CD4-positive, CD25-positive, alpha-beta regulatory T cell (primary cell): ENCODE measurements at places on chromosomes 12 and 14.

GRCh38 chr14:95432144-95433093 is 84.0 kb downstream of the SYNE3 start:
- DNase-seq: no peak

GRCh38 chr12:51374361-51374760 is 16.8 kb downstream of the GALNT6 start:
- no peak for DNase-seq

DNA sequence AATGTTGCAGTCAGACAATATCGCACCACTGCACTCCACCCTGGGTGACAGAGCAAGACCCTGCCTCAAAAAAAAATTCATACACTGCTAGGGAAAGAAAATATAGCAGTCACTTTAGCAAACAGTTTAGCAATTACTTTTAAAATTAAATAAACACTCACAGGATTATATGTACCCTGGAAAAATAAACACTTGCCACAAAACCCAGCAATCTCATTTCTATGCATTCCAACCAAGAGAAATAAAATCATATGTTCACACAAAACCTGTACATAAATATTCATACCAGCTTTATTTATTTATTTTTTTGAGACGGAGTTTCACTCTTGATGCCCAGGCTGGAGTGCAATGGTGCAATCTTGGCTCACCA is 20.2 kb downstream of the ATXN2 start:
- no peak for DNase-seq

- no peak for DNase-seq
Measured at GRCh38 chr12:62903151-62903550, 31.8 kb downstream of the PPM1H start.

DNA sequence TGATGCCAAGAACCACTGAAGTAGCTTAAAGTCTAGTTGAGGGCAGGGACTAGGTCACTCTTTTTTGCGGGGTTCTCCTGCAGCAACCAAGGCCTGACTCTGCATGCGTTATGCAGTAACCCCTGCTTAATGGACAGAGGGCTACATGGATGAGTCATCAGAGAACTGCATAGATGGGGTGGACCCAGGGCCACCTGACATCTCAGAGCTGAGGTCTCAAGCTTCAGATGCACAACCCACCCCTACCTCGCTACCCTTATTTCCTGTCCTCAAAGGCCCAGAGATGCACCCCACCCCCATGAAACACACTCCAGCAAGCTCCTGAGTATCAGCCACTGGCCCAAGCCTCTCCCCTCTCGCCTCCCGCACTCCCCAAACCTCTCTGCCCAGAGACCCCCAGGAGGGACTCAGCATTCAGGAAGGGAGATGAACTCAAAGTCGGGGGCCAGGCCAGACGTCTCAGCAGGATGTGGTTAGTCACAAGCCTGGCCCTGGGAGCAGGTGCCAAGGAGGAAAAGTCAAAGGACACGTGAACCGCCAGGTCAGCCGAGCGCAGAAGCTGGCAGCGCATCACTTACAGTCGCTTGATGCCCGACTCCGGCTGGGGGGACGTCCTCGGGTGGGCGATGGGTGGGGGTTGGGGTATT is 25.8 kb downstream of the SNRNP35 start:
- DNase-seq: peak; percentile 45

- peak; percentile 88 for DNase-seq
Measured at GRCh38 chr14:20682435-20683124, 1.8 kb upstream of the RNASE4 start.

DNA sequence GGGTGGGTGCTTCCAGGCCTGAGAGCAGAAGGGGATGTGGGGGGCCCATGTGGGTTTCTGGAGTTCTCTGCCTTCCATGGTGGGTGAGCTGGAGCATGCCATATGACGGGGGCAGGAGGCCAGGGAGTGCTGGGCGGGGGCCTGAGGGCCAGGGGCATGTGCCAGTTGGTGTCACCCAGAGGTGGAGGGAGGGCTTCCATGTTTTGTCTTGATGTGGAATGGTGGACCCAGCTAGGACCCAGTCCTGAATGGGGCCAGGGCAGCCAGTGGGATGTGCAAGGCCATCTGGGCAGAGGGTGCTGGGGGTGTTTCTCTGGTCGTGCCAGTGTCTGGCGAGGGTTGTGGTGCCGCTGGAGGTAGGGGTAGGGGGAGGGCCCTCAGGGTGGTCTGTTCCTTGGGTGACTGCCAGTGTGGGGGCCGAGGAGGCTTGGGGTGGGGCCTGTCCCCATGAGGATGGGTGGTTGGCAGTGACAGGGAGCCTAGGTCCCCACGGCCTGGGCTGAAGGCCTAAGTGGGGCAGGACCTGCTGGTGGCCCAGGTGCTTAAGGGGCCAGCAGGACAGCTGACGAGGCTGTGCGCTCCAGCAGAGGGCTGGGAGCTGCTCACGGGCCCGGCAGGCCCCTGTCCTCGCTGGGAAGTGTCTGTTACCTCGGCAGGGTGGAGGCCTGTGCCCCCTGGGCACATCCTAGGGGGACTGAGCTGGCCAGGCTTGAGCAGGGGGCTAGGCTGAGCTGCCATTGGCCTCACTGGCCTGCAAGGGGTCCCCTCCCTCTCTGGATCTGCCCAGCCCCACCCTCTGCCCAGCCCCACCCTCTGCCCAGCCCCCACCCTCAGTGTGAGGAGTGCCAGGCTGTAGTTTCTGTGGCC is 26.8 kb downstream of the CEP170B start:
- DNase-seq: no peak

DNA sequence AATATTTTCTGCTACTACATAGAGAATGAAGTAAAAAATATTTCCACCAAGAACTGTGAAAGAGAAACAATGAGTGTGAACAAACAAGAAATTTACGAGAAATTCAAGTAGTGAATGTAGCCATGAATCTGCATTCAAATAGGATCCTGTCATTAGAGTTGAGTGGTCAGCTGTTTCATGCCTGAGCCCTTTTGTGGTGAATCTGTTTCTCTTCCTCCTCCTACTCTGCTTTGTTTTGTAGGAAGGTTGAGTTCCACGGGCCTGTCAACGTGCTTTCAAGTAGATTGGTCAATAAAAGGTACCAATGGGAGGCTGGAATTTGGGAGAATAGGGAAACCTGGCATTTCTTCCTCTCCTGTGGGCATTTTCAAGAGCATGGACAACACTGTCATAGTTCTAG is 1749.6 kb upstream of the FLRT2 start:
- no peak for DNase-seq

- DNase-seq: peak; percentile 14
Measured at GRCh38 chr12:62631471-62632410, 165.1 kb downstream of the MON2 start.

DNA sequence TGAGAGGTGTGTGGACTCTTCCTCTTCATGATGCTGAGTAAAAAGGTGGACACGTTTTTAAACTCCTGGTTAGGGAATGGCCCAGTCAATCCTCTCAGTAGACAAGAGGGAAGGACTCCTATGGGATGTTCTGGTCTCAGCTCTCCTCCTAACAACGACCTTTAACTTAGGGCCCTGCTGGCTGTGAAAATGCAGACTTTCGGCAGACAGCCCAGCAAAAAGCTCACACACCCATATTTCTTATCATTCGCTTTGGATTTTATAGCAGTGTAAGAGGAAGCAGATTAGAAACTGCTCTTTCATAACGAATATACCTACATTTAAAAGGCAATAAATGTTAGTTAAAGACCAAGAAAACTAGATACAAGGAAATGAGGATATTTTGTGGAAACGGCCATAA is 18.0 kb upstream of the YARS2 start:
- no peak for DNase-seq

- DNase-seq: no peak
Measured at GRCh38 chr14:52023518-52023917, 34.2 kb downstream of the RTRAF start.

- DNase-seq: no peak
Measured at GRCh38 chr12:118371321-118372282, 1.1 kb downstream of the TAOK3 start.

DNA sequence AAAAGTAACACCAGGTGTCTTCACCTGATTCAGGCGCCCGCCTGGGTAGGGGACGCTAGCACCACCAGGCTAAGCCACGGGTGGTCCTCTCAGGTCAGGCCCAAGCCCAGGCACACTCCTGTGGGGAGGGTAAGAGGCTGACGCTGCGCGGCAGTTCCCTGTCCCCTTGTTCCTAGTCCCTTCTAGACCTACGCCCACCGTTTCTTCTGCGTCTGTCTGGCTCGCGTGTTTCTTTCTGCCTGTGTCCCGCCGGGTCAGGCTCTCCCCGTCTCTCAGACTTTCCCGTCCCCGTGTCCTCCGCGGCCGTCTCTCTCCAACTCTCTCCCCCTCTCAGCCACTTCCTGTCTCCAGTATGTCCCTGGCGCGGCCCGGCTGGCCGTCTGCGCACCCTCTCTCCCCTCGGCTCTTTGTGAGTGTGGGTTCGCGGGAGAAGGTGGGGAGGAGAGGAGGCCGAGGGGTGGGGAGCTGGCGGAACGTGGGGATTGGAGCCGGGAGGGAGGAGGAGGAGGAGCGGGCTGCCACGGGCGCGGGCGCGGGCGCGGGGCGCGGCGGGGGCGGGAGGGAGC is 3.1 kb upstream of the TNS2 start:
- DNase-seq: peak; percentile 48

DNA sequence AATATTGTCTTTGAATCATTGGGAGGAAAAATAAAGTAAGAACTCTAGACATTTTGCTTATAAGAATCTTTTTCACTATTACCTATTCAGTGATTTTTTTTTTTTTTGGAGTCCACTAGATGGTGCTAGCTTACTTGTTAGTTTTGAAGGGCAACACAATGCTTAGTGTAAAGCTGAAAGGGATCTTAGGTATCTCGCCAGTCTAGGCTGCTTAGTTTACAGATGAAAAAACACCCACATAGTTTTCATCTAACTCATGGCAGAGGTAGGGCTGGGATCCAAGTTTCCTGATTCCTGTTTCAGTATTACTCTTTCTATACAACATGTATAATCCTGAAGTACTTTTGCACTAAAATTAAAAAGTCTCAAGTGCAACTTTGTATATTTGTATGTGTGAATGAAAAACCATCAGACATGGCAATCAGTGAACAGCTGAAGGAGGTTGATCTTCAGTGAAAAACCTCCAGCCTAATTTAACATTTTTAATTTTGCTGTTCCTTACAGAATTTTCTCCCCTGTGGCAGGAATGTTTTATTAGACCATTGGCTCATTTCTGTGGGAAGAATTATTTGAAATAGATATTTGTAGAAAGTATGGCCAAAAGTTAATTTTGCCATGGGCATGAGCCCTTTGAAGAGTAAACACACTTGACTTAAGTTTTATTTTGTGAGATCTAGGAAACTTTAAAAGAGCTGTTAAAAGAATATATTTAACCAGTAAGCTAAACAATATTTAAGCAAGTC is 40.7 kb downstream of the LRRIQ1 start:
- DNase-seq: no peak

GRCh38 chr12:79331870-79332269 is 358.9 kb downstream of the PAWR start:
- DNase-seq: no peak

DNA sequence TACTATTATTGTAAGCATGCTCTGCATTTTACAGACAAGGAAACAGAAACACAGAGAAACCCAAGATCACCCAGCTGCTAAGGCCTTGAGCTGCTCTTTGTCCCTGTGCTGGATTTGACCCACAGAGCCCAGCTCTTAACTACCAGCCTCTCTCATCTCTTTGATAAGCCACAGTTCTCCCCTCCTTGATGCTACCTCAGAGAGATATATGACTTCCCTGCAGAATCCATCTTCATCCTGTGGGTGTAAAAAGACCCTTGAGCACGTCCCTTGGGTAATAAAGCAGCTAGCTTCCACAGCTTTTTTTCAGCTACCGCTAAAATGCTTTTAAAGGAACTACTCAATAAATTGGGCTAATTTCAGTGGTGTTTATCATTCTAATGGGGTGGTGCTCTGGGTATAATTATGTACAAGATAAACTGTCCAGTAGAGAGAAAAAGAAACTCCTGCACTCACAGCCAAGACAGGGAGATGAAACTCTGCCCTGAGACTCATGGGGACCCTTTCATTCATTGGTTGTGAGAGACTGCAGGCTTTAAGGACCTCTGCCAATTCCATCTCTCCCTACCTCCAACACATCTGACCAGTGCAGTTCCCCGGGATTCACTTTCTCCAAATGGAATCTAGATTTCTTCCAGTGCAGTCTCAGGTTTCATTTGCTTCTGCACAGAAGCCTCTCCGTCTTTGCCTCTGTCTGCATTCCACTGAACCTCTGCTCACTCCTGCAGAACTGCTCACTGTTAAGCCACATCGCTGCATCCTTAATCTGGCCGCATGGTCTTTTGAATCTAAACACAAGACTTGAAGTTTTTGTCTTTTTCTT is 24.7 kb upstream of the NTF3 start:
- DNase-seq: no peak

DNA sequence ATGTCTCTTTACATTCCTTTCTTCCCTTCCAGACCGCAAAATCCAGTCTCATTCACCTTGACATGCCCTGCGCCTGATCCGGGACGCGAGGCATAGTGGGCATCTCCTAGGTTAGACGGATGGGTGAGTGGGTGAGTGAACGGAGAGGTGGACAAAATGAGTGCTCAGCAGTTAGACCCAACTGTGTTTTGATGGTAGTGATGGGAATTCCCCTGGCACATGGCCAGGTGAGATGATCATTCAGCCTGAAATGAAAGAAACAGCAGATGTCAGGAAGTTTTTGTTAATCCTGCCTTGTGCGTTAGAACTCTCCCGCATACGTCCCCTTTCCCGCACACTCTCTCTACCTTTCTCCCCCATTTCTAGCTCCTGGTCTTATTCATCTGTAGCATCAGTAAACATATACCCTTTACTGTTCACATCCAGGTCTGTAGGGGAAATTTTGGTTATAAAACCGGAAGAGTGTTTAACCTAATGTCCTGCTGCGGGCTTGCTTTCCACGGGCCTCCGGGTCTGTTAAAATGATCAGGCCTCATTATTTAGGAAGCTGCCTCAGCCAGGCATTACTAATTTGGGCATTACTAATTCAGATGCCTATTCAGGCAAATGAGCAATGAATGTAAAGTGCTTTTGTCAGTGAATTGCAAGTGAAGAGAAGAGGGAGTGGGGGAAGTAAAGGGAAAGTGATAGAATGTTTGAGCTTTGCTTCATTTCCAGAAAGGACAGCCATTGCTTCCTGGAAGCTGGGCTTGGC is 172.8 kb downstream of the ETV6 start:
- DNase-seq: peak; percentile 5

DNA sequence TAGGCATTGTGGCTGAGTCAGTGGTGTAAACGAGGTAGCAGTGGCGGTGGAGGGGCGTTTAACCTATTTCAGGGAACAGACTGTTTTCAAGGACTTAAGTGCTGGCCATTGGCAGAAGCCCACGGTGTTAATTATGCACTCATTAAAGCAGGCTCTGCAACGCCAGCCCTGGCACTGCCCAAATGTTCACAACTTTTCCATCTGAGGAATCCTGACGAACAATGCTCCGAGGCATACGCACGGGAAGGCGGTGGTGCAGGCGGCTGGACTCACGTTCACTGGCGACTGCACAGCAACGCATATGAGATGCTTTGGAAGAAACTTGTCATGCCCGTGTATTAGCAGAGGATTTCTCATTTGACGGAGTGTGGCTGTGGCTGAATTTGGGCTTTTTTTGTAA is 70.6 kb upstream of the SLC24A4 start:
- no peak for DNase-seq

GRCh38 chr14:104184506-104184905 is 46.1 kb downstream of the KIF26A start:
- no peak for DNase-seq
